ENCODE measurements at places on chromosomes 16 and 17. TPM values are rescaled to one million over a fixed set of nuclear protein-coding genes. Genes with fewer than 3 reads are reported as not detected.

The TXNL4B gene
- 13.9 TPM for total RNA-seq

The PDIA2 gene
- not detected for total RNA-seq

The C16orf92 gene
- not detected for total RNA-seq

The PPL gene
- total RNA-seq: 108 TPM

The CHST6 gene
- 3.2 TPM for total RNA-seq

The KCNH6 gene
- not detected for total RNA-seq

The DOC2A gene
- 3.1 TPM for total RNA-seq

The CES3 gene
- total RNA-seq: 0.29 TPM

The GOSR1 gene
- total RNA-seq: 61.0 TPM

The CIBAR2 gene
- total RNA-seq: not detected

The PSMC5 gene
- 121 TPM for total RNA-seq

The KRT33A gene
- not detected for total RNA-seq

The TM4SF5 gene
- not detected for total RNA-seq

The HSD17B2 gene
- total RNA-seq: 47.8 TPM

The PERCC1 gene
- not detected for total RNA-seq

The RNF157 gene
- total RNA-seq: 4.3 TPM

The LLGL2 gene
- total RNA-seq: 94.0 TPM

The DRC3 gene
- total RNA-seq: 2.0 TPM

The TEX19 gene
- total RNA-seq: not detected

The JPT1 gene
- 93.9 TPM for total RNA-seq

The SPATA32 gene
- not detected for total RNA-seq

The CCDC154 gene
- 2.0 TPM for total RNA-seq

The HBA1 gene
- 82.1 TPM for total RNA-seq

The RSAD1 gene
- 33.2 TPM for total RNA-seq

The PRSS36 gene
- 1.1 TPM for total RNA-seq

The PTX4 gene
- 0.34 TPM for total RNA-seq

The PHOSPHO1 gene
- total RNA-seq: 0.34 TPM

The ARSG gene
- total RNA-seq: 19.4 TPM

The ZPBP2 gene
- not detected for total RNA-seq

The ATPAF2 gene
- 26.1 TPM for total RNA-seq

The INO80E gene
- 88.5 TPM for total RNA-seq

The TSPAN10 gene
- total RNA-seq: 2.5 TPM

The CFAP97D1 gene
- total RNA-seq: not detected

The TTYH2 gene
- 8.2 TPM for total RNA-seq

The WSCD1 gene
- 3.6 TPM for total RNA-seq

The SLC52A1 gene
- 2.5 TPM for total RNA-seq

The KRT33B gene
- total RNA-seq: not detected

The STH gene
- not detected for total RNA-seq

The ABCA8 gene
- total RNA-seq: 32.4 TPM

The UMOD gene
- not detected for total RNA-seq

The KRTAP29-1 gene
- total RNA-seq: not detected

The KCNG4 gene
- not detected for total RNA-seq

The SLC6A2 gene
- 4.6 TPM for total RNA-seq

The SCGB1C2 gene
- not detected for total RNA-seq

The FAM20A gene
- 13.8 TPM for total RNA-seq
